ENCODE measurements at places on chromosomes 11 and 22.

- DNase-seq: no peak
Measured at GRCh38 chr11:118786657-118787056, 4.3 kb downstream of the DDX6 start.

DNA sequence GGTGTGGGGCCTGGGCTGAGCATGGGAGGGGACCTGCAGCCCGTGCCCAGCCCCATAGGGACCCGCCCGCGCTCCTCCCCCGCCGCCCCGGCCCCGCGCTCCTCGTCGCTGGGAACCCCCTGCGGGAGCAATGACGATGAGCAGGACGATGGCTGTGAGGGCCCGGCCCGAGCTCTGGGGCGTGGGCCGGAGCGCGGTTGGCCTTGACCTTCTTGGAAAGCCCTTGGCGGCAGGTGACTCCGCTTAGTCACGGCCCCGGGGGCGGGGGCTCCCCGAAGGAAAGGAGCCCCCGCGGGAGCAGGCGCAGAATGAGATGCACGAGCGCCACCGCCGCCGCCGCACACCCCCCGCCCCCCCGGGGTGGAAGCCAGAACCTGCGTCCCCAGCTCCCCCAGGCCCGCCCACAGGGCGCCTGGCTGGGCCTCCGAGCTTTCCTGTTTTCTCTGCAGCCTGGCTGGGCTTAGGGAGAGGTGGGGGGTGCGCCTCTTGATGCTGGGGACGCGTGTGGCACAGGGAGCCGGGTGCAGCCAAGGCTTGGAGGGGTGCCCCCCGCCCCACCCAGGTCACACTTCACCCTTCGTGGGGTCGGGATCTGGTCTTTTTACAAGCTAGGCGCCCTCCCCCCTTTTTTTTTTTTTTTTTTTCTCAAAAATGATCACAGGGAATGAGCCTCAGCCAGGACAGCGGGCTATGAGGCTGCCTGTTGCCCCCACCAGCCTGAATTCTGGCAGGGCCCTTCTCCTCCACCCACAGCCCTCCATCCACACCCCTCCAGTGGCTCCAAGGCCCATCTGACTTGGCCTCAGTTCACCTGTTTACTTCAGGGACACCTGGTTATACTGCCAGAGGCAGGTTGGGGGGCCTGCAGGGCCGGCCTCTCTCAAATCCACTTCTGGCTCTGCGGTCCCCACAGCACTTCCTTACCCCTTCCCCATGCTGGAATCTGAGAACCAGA lies 17.9 kb downstream of the CRELD2 start:
- no peak for DNase-seq

DNA sequence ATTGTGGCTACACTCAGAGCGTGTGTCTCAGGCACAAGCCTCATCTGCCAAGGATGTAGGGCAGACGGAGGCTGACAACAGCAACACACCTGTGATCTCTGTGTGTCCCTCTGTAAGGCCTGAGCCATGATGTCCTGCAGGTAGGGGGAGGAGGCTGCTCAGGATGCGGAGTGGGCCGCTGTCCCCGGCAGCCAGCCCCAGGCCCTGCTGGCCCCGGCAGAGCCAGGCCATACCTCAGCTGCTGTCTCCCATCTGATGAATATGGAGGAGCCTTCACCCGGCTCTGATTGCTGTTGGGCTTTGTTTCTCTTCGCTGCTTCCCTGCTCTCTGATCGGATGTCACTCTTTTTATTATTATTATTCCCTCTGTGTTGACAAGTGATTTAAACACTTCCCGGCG lies 83.6 kb upstream of the NCAM1 start:
- DNase-seq: no peak

- no peak for DNase-seq
Measured at GRCh38 chr11:68594123-68594522, 90.2 kb upstream of the GAL start.

- DNase-seq: no peak
Measured at GRCh38 chr11:44854086-44854485, 96.6 kb downstream of the TP53I11 start.

DNA sequence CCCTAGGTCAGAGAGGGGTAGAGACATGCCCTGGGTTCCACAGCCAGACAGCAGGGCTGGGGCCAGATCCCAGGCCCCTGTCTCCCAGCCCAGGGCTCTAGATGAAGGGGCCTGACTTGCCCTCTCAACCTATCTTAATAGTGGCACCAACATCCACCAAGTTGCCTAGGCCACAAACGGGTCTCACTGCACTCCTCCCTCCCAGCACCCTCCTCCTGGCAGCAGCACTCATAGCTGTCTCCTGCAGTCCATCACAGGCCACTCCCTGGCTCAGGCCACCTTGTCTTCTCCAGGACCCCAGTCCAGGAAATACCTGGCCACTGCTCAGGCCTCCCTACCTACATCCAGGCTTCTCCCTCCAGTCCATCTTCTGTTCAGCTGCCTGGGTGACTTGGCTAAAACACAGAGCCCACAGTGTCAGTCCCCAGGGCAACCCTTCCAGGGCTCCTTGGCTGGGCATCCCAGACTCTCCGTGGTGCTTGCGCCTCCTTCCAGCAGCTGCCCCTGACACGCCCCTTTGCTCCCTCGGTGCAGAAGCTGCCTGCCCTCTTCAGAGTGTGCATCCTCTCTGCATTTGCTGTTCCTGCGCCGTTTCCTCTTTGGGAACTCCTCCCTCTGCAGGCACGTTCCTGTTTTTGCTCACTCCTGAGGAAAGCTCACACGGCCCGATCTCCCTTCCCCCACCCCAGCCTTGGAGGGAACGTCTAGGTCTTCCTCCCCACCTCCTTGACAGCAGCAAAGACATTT lies 40.5 kb downstream of the LRRC32 start:
- DNase-seq: no peak

GRCh38 chr11:38667359-38667758 lies 2069.3 kb upstream of the RAG2 start:
- DNase-seq: no peak

GRCh38 chr22:35444685-35445399 lies 44.9 kb downstream of the MCM5 start:
- no peak for DNase-seq

DNA sequence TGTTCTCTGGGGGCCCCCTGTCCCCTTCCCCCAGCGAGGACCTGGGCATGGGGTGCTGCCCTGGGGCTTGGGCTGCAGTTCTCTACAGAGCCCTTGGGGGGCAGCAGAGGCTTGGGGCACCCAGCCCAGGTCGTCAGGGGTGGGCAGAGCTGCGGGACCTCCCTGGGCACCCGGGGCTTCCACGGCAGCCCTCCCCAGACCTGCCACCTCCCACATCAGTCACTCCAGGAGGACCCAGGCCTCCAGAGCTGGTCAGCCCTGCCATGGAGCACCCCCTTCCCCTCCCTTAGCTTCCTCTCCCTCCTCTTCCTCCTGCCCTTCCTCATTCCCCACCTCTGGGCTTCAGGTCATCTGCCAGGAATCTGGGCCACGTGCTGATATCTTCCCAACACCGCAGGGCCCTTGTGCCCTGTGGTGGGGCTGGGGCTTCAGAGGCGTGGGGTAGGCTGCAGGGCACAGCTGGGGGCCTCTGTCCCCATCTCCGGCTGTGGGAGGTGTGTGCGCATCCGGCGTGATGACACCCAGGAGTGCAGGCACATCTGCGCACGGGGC lies 5.8 kb downstream of the TSPAN4 start:
- DNase-seq: no peak

DNA sequence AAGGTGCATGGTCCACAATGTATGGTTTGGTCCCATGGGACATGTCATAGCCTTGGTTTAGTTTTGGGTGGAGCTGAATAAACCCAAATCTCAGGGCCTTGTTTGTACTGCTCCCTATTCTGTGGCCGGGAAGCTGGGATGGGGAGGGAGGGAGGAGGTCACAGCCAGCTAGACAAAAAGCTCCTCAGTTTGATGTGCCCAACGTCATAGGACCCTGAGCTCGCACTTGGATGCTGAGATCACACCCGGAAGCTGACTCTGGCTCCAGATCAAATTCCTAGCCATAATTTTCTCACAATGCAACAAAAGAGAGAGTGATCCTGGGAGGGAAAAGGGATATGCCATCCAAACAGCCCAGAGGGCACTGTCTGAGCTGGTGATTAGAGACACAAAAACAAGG lies 1.5 kb downstream of the HSPB2 start:
- no peak for DNase-seq

- no peak for DNase-seq
Measured at GRCh38 chr11:13826505-13827278, 135.8 kb upstream of the SPON1 start.

GRCh38 chr11:33974804-33975203 lies 76.7 kb upstream of the CAPRIN1 start:
- no peak for DNase-seq

GRCh38 chr11:123062892-123063825 lies 1.2 kb upstream of the HSPA8 start:
- no peak for DNase-seq

Measured in DMS 273 treated with DMSO at 0.1 percent for 48 hours (cell line).